Lower lobe of right lung (tissue), 2 donors: ENCODE measurements at places on chromosomes 7 and 10.

DNA sequence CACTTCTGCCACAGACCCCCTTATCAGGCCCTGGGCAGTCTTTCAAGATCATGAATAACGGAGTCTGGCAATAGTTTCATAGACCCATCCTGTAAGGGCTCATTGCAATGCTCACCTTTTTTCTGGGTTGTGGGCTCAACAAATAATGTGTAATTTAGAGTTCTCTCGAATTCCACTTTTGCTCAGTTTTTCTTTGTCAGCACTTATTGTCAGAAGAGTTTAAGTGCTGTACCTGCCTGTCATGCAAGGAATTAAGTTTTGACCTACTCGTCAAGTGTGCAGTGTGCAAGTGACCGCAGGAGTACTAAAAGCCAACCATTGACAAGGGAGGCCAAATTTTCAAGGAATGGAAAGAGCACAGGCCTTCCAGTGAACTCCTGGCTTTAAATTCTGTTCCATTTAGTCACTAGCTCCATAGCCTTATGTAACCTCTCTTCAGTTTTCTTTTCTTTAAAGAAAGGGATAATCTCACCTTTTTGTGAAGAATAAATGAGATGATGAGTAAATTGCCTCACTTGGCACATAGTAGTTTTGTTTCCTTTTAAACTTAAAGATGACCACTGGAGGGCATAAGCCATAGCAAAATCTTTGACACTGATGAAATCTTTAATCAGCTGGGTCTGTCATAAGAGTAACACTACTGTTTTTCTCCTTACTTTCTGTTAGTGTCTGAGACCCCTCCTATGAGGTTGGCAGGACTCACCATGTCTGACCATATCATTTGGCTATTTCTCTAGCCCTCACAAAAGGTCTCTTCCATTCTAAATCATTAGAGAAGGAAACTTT, 313.3 kb downstream of the TYW1 start:
- no peak for DNase-seq

DNA sequence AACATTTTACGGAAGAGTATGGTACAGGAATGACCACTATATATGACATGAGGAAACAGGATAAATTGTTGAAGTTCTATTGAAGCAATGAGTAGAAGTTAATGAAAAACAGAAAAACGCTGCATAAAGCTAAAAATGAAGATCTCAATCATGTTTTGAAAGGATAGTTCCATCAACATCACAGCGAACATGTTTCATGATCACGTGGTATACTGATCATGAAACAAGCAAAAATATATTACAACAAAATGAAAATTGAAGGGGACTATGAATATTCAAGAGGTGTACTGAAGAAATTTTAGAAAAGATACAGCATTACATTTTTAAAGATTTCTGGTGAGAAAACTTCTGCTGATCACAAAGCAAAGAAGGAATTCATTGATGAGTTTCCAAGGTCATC, 45.9 kb upstream of the TAC1 start:
- no peak for DNase-seq

GRCh38 chr7:82715344-82715743, 271.8 kb upstream of the CACNA2D1 start:
- DNase-seq, result no peak

DNA sequence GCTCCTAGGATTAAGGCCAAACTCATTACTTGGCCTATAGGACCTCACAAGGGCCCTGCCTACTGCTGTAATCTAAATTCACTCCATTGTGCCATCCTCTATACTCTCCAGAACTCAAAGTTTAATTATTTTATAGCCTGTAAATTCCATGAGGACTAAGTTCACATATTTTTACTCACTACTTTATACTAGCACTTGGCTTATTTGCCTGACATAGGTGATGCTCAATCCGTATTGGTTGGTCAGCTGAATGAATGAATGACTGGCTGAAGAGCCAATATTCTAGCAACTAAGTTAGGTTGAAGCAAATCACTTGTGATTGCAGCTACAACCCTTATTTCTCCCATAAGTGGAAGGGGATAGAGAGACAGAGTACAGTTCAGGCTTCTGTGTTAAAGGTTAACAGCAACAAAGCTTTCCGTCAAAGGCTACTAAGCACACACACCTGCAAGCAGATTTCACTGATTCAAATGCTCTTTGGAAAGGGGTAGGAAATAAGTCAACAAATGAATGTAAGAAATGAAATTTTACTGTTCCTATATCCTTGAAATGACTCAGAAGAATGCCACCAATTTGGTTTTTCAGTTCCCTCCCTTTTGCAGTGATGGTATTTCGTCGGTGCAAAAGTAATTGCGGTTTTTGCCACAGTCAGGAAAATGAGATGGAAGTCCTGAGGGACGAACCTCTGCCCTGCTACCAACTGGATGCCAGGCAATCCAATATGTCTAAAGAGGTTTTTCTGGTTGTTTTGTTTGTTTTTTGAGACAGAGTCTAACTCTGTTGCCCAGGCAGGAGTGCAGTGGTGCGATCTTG, 120.7 kb downstream of the COL28A1 start:
- DNase-seq, result no peak

GRCh38 chr10:112807013-112807412, 143.0 kb upstream of the TCF7L2 start:
- no peak for DNase-seq
